ENCODE measurements at places on chromosomes 1 and 21.

DNA sequence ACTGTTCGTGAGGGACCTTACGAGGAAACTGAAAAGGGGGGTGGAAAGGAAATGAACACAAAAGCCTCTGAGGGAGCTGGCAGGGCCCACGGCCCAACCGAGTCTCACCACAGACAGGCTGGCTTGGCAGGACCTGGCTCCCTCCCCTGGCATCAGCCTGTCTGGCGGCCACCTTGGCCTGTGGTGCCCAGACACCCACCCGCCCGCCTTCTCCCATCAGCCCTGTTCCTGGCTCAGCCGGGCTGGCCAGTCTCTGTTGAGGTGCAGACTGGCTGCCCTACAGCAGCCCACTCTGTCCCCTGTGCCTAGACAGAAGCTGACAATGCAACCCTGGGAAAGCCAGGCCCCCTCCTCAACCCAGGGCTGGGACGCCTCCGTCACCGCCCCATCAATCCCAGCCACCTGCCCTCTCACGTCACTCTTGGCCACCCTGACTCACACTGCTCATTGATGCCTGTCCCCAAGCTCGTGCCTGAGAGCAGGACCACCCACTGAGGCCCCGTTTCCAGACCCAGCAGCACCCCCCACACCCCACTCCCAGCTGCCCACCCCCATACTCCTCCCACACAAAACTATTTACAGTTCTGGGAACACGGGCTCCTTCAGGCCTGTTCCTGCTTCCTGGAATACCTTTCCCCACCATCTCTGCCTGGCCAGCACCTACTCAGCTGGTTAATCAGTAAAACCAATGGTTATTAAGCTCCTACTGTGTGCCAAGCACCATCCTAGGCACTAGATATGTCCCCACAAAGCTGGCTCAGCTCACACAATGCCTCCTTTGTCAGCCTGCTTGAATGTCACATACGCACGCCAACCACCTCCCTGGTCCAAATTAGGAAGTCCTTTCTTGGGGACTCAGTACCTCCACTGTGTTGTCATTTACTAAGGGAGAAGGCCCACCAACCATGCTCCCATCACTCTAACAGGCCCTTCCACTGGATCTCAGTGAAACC lies 22.7 kb downstream of the SDC3 start:
- no peak for DNase-seq

- DNase-seq: no peak
Measured at GRCh38 chr1:17509363-17509762, 30.1 kb upstream of the ARHGEF10L start.

- DNase-seq: no peak
Measured at GRCh38 chr1:78437396-78437795, 53.4 kb upstream of the PTGFR start.

- DNase-seq: no peak
Measured at GRCh38 chr21:32427958-32428623, 15.6 kb downstream of the EVA1C start.

- peak; percentile 50 for DNase-seq
Measured at GRCh38 chr1:3775490-3776230, 3.1 kb downstream of the SMIM1 start.

DNA sequence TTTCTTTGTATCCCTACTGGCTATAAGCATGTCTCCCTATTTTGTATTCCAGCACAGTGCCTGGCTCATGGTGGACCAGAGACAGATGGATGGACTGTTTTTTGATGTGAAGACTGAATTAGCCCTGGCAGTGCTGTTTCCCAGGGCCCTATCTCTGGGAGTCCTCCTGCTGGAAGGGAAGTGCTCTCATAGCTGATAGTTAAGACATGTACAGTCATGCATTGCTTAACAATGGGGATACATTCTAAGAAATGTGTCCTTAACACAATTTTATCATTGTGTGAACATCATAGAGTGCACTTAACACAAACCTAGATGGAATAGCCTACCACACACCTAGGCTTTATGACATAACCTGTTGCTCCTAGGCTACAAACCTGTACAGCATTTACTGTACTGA lies 21.1 kb downstream of the TLCD4 start:
- DNase-seq: no peak
